Panc1 (cell line): ENCODE measurements at places on chromosomes 1 and 21.

GRCh38 chr1:4075436-4076225 is 175.6 kb upstream of the C1orf174 start:
- no peak for DNase-seq

- no peak for DNase-seq
These were observed 4.0 kb downstream of the FOXO6 start for GRCh38 chr1:41365320-41365633.

DNA sequence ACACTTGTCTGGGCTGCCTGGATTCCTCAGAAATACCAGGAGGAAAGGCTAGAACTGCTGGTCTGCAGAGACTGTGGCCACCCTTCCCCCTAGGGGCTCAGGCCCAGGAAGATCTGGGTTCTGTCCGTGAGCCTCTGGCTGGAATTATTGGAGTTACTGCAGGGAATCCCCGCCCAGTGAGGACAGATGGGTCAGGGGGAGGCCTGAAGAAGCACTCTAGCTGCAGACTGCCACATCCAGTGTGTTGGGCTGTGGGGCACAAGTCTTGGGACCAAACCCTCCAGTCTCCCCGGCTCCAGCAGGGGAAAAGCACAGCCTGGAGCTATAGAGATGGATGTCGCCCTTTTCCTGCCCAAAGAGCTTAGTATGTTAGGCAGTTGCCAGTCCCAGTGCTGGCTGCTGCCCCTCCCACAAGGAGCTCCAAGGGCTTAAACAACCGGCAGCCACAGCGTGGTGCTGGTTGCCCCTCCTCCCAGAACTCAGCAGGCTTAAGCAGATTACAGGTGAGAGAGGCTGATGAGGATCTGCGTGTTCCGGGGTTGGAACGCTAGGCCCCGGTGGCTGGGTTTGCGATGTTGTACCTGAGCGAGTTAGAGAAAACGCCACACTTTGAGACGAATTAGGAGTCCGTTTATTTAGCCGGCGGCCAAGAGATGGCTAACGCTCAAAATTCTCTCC is 255.5 kb upstream of the LRRC7 start:
- DNase-seq = no peak

DNA sequence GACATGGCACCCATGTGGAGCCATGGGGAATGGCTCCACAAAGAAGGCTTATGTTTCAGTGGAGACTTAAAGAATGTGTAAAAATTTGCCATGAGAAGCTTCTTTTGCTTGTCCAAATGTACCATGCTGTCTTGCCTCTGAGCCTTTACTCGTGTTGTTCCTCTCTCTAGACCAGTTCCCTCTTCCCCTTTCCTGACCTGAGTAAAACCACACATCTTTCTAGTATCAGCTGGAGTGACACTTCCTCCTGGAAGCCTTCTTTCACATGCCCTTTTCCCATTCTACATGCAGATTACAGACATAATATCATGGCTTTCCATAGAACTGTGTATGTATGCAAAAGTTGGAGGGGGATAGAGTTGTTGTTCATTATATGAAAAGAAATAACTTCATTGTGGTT is 13.6 kb upstream of the GPX7 start:
- no peak for DNase-seq

DNA sequence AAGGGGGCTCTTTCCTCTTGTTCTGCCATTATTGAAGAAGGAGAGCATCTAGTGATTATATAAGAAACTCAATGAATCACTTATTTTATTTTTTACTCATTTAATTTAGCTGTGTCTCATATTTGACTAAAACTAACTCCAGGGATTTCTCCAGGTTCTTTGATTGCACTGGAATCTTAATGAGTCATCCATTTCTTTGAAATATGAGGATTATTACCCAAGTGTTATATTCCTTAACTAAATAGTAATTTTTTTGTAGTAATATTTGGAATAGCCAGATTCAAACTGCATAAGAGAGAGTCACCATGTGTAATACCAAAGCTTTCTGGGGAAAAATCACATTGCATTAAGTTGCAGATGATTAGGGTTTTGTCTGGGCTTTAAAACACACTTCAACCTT is 59.5 kb downstream of the NTMT2 start:
- no peak for DNase-seq

DNA sequence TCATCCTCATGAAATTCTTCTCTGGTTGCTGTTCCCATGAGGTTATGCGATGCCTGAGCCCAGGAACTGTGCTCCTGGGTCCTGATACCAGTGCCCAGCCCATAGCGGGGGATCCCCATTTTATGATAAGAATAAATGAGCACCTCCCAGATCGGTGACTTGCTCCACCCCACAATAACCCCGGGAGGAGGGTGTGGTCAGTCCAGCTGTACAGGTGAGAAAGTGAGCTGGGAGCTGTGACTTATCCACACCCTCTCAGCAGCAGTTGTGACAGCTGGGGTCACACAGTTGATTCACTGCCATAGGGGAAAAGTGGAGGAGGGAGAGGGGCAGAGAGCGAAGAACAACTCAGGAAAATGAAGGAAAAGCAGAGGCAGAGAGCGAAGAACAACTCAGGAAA is 33.4 kb downstream of the OR2G3 start:
- no peak for DNase-seq

GRCh38 chr1:53871773-53872484 is 17.7 kb downstream of the YIPF1 start:
- no peak for DNase-seq

DNA sequence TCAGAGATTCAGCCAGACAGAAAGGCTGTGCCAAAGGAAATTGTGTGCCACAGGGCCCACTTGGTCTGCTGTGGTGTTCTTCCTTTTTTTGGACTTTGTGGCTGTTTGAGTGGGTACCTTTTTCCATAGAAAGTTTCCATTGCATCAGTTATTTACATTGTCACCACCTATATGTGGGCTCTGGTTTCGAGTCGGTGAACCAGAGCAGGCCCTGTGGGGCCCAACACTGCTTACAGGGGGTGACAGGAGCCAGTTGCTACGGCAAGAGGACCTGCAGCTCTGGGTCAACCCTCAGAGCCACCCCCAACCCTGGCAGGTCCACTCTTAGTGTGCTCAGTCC is 157.0 kb upstream of the EDN2 start:
- no peak for DNase-seq

DNA sequence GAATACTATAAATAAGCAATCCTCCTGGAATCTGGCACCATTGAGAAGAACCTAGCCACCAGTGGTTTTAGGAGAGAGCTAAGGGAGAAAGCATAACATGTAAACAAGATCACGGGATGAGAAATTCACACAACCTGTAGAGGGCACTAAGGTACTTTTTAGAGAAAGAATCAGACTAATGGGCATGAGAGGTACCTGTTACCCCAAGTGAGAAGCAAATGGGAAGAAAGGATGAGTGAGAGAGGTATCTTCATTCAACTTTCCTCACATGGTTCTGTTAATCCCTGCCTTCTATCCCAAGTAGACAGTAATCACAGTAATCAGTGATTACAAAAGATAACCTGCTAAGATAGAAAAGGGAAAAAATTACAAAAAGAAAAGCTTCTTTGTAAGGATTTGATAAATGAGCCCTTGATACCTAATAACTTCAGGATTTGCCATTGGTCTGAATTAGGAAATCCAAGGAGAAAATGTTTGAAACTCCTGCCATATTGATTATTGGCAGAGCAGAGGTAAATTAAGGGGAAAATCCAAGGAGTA is 251.1 kb upstream of the ADGRL2 start:
- peak; percentile 5 for DNase-seq

DNA sequence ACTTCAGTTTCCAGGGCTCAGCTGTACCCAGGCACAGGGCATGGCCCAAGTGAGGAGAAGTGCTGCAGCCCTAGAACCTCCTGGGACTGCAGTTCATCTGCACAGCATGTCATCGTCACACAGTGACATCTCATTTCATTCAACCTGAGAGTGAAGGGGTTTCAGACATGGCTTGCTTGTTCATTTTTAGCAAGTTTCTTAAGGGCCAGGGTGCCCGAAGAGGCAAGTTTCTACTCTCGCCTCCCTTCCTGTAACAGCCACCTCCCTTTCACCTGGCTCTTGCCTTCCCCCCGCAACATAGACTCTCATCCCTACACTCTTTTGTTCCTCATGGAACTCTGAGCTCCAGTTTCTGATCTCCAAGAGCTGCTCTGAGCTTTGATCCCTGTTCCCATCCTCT is 108.1 kb downstream of the C1orf21 start:
- no peak for DNase-seq

- no peak for DNase-seq
These were observed 134.1 kb upstream of the RAB4A start for GRCh38 chr1:229136822-229137221.

GRCh38 chr1:224116131-224116530 is 2.2 kb downstream of the FBXO28 start:
- DNase-seq = peak; percentile 63

DNA sequence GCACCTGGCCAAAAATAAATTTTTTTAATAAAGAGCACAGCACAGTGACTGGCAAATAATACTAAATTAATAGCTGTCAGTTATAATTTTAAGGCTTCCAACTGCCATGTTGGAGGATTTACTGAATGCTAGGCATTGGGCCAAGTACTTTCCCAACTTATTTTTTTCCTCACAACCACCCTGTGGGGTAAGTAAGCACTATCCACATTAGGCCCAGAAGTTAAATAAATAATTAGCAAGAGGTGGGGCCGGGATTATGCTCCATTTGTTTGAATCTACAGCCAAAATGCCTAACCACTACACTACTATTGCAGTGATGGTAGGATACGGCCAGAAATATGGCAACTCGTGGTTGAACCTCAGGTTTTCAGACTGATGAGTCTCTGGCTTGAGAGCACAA is 4.6 kb upstream of the TRNAU1AP start:
- no peak for DNase-seq

DNA sequence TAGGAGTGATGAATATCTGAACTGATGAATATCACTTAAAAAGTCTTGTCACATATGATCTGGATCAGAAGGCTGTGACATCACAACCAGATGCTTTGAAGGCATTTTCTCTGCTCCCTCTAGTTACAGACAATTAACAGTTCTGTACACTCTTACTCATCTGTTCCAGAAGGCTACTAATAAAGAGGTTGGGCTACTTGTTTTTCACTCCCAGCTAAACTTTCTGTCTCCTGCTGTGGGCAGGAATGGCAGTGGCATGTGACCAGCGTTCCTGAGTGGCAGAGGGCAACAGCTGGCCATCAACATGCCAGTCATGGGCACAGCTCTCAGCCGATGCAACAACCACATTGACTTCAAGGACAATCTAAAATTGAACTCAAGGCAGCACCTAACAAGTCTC is 66.7 kb downstream of the SLC45A1 start:
- no peak for DNase-seq

- DNase-seq = no peak
These were observed 26.8 kb upstream of the MACF1 start for GRCh38 chr1:39177706-39178105.

- no peak for DNase-seq
These were observed 5.9 kb downstream of the CD48 start for GRCh38 chr1:160705742-160706141.

DNA sequence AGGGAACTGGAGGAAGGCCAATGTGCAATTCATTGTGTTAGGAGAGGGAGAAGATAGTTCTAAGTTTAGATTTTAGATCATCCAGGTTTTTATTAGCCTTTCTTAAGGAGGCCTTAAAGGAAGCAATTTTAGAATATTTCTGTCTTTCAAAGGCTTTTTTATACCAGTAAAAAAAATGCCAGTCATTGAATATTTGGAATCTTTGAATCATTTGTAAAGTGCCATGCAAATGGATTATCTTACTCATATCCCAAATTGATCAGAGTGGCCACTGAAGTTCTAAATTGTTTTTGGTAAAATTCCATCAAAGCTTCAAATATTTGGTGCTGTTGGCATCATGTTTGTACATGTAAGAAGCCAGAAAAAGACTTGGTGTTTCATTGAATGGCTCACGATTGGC is 244.8 kb downstream of the RPS6KC1 start:
- no peak for DNase-seq

DNA sequence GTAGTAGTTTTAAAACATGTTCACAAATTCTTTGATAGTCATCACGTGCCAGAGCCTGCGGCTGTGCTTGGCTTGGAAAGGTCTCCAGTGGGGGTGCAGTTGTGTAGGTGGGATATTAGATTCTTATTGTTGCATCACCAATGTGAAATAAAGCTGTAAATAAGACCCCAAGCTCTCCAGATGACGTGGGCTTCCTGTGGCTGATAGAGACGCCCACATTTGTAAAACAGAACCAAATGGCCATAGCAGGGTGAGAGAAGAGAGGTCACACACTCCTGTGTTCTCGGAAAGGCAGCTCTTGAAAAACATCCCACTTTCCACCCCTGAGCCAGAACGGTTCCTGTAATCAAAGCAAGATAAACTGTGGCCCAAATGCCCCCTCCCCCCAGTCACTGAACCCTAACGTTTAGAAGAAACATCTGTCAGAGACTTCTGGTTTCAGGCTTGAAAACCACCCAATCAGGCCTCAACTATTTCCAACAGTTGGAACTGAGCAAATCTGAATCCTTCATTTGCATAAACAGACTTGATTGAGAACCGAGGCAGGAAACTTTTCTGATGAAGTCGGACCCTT is 6.6 kb upstream of the NTPCR start:
- DNase-seq = no peak
